ENCODE measurements at places on chromosomes 1 and 21.
A peak's percentile ranks its signal among the peaks of the same experiment; 100 is the strongest.

GRCh38 chr1:118751166-118751565 lies 237.0 kb downstream of the TBX15 start:
- no peak for DNase-seq

GRCh38 chr1:181743878-181744312 lies 260.6 kb downstream of the CACNA1E start:
- DNase-seq = no peak

DNA sequence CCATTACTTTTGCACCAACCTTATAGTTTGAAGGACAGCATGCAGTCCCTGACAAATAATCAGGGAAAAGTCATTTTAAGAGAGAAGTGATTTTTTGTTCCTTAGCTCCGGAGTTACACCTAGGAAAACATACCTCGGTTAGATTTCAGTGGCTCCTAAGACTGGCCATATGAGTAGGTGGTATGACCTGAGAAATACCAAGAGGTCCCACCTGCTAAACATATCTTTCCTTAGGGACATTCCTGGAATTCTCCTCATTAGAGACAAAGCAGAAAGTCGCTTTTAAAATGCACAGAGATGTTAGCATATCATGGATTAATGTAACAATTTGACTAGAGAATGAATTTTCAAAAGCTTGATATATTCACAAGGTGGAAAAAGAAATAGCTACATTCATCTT lies 84.2 kb upstream of the RNPC3 start:
- DNase-seq = no peak

GRCh38 chr1:203888807-203889251 lies 27.4 kb downstream of the SNRPE start:
- no peak for DNase-seq

- no peak for DNase-seq
These were observed 50.3 kb downstream of the GIPC2 start for GRCh38 chr1:78096017-78096416.

DNA sequence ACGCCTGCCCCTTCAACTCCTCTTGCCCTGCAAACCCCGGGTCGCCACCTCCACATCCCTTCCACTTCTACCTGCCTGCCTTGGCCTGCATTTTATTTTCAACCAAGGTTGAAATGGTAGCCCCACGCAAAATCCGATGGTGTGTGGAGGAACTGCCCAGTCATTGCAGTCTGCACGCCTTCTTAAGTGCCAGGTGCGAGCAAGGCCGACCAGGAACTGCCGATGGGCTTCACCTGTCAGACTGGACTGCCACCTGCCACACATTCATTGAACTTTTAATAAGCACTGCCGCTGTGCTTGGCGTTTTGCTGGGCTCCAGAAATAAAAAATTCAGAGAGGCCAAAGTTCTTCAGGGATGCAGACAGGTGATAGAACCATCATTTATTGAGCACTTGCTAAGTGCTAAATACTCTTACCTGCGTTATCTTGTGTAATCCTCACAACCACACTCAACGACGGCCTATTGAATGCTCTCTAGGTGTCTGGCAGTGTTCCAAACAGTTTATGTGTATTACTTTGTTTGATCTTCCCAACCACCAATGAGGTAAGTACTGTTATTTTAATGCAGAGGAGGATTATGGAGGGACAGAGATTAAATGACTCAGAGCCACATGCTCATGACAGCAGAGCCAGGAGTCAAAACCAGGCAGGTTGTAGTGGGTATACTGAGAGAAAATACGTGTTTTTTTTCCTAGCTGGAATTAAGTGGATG lies 36.2 kb downstream of the CACHD1 start:
- no peak for DNase-seq

GRCh38 chr1:5447503-5447960 lies 544.7 kb downstream of the NPHP4 start:
- DNase-seq = no peak

GRCh38 chr1:185907246-185907645 lies 173.1 kb downstream of the HMCN1 start:
- DNase-seq = no peak

DNA sequence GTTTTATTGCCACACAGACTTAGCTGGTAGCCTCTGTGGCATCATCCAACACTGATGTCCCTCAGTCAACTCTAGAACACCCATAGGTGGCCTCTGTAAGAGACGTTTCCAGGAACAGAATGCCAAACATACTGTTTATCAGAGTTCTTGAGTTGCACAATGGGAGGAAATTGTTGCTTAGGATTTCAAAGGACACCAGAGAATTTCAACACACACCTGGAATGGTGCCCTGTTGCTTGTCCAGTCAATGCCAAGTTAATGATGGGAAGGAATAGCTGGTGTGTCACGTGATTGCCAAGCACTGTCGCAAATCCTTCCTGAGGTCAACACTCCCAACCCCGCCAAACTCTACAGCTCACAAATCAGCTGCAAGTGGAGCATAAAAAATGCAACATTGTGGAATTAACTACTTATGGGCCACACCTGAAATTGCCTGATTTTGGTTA lies 28.6 kb upstream of the DUSP23 start:
- DNase-seq = no peak

- DNase-seq = peak; percentile 57
These were observed 47.3 kb upstream of the COL18A1 start for GRCh38 chr21:45357436-45358260.

GRCh38 chr1:241627453-241628259 lies 12.5 kb downstream of the CHML start:
- DNase-seq = no peak

DNA sequence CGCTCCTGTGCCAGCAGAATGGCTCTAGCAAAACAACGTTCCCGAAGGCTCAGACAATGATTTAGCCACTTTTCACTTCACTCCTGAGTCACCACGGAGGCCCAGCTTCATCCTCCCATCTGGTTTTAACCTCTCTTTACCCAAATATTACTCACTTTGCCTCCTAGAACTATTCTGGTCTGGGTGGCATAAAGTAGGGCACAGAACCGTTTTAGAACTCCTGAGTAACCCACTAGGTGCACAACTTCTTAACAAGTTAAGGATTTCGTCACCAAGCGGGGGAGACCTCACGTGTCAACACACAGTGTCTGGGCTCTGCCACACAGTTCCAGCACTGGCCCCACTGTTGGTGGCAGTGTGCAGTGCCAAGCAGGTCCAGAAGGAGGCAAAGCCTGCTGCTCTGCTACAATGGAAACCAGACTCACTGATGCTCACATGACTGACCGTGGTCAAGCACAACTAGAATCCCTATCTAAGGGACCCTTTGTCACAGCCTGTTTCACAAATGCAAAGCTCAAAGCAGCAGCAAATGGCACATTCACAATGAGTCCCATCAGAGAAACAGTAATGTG lies 121.7 kb downstream of the SIPA1L2 start:
- no peak for DNase-seq

DNA sequence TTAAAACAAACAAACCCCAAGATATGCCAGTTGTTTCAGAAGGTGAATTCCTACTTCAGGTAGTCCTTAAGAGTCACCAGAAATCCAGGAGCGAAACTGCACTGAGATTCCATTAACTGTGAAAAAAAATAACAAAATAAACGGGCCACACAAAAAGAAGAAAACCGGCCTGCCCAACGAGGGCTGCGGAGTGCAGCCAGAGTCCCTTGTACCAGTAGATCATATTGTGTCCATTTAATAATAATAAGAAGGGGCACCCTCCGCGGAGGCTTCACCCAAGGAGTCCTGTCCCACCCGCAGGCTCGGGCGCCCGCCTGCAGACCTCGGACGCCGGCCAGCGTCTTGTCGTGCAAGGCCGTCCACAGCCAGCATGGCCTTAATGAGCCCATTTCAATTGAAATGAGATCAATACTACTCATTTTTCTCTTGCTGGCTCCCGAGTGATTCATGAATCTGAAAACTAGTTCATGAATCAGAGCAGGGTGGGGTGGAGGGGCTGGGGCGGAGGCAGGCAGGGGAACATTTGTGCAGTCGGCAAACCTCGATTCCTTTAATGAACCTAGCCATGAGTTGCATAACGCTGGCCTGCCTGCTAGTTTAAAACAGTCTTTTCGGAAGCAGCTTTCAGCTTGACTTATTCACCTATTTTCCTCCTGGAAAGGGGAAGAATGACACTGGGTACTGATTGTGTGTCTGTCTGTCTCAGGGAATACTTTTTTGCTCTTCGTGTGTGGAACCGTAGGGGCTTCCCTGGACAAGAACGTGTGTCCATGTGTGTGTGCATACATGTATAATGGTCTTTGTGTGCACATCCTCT lies 113.1 kb upstream of the IRF2BP2 start:
- DNase-seq = peak; percentile 80

GRCh38 chr1:1605034-1605591 lies 5.2 kb upstream of the FNDC10 start:
- no peak for DNase-seq

GRCh38 chr1:109513110-109513710 lies 3.7 kb upstream of the AMIGO1 start:
- DNase-seq = no peak

- DNase-seq = no peak
These were observed 19.4 kb downstream of the BLZF1 start for GRCh38 chr1:169387399-169387798.

DNA sequence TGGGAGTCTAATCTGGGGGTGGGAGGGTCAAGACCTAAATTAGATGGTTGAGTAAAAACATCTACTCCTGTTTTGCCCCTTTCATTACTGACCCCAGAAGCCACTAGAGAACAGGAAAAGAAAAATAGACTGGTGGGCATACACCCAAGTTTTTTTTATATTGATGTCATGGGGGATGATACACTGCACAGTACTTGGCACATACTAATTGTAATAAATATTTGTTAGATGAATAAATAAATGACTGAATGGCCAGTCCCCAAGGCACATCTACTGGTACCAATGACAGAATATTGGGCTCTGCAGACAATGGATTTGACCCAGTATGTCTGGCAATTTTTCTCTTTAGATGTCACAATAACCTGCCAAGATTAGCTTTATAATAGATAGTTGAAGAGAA lies 36.8 kb upstream of the PTBP2 start:
- DNase-seq = no peak

- no peak for DNase-seq
These were observed 90.7 kb downstream of the TENT5C start for GRCh38 chr1:117696561-117696960.

GRCh38 chr1:201277441-201277840 lies 5.9 kb upstream of the PKP1 start:
- DNase-seq = no peak

- DNase-seq = peak; percentile 60
These were observed 74.6 kb downstream of the SLC25A24 start for GRCh38 chr1:108125312-108126138.

DNA sequence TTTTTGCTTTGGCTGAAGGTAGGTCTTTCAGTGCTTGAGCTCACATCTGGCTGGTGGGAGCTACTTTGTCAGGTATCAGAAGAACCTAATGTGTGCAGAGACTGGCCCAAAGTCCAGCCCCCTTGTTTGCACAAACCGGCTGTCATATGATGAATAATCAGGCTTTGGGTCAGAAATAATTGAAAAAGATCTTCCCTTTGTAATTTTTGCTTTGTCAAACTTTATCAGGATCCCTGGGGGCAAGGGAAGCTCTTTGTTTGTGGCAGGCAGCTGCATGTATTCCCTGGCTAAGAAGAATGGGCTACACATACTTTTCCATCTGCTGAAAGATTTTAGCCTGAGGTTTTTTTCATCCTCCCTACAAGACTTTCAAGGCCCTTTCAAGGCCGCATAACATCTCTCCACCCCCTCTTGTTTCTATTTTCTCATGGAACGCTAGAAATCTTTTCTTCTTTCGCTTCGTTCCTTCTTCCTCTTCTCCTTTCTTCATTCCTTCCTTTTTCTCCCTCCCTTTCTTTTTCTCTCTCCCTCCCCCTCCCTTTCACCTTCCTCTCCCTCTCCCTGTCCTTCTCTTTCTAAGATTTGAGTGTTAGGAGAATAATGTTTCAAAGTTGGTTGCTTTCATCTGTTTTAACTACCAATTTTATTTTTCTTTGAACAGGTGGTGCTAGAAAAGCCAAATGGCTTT lies 25.5 kb downstream of the TUFT1 start:
- DNase-seq = no peak

DNA sequence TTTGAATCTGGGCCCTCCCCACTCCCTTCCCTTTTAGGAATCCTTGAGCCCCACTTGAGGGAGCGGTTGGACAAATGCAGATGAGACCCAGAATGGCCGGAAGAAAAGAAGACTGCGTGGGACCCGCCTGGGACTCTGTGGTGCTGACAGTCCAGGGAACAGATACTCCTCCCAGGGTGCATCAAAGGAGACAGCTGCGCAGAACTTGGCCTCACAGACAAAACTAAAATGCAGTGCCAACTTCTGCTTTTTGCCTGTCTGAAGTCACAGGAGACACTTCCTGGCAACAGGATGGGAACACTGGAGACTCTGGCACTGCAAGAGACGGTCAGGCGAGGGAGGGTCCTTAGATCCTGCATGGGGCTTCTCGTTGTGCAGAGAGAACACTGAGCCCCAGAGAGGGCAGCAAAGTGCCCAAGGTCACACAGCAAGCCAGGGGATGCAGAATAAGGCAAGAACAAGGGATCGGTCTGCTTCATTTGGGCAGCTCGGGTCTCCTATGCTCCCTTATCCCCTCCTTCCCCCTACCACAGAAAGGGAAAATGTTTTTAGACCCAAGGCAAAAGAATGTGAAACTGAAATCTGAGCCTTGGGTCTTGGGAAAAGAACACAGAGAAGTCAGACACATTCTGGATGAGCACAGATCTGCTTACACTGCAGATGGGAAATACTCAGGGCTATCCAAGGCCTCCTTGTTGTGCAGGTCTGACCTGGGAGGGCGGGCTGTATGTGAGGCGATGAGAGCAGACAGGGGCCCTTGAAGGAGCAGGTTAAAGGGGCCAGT lies 182.4 kb downstream of the TRABD2B start:
- DNase-seq = no peak

GRCh38 chr1:22639286-22639685 lies 2.9 kb downstream of the C1QA start:
- DNase-seq = no peak

- DNase-seq = no peak
These were observed 174.8 kb downstream of the PLPP3 start for GRCh38 chr1:56404561-56405030.

DNA sequence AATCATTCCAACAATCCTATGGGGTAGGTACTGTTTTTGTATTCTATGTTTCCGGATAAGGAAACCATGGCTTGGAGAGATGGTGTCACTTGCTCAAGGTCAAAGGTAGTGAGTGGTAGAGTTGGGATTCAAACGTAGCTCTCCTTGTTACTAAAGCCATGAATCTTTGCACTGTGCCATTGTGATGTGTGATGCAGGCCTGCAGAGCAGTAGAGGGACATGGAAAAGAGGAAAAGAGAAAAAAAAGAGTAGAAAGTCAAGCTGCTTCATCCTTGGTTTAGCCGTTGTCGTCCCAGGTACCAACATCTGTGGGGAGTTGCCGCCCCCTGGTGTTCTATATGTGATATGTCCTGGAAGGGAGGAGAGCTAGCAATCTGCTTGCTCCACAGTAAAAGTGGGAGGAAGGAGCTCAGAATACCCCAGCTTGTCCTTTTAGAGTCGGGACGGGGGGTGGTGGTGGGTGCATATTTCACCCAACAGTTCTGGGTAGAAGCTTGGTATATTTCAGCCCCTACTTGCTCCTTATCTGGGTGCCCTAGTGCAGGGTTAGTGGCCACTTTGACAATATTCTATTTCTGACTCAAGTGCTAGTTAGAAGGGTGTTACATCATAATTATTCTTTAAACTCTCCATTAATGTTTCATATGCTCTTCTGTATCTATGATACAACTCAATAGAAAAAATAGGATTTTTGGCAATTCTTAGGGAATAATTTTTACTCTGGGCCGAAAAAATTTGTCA lies 98.4 kb downstream of the EBNA1BP2 start:
- peak; percentile 29 for DNase-seq

Measured in forelimb muscle (tissue), 1 donor.